ENCODE measurements at places on chromosomes 6 and 20.

GRCh38 chr6:53692172-53692571 lies 26.6 kb upstream of the KLHL31 start:
- DNase-seq: no peak

DNA sequence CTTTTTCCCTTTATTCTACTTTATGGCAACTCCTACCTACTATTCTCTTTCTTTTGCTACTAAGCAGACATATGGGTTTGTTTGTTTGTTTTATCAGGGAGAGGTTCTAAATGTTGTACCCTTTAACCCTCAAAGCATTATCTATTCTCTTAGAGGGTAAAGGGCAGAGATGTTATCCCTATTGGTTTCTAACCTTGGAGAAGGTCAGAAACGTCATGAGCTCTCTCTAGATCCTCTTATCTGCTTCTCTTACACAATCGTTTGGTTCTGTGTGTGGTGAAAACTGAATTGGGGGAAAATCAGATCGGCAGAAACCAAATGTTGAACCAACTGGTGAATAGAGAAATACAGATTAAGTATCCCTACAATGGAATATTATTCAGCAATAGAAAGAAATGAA lies 6.4 kb upstream of the MPC1 start:
- DNase-seq: no peak

DNA sequence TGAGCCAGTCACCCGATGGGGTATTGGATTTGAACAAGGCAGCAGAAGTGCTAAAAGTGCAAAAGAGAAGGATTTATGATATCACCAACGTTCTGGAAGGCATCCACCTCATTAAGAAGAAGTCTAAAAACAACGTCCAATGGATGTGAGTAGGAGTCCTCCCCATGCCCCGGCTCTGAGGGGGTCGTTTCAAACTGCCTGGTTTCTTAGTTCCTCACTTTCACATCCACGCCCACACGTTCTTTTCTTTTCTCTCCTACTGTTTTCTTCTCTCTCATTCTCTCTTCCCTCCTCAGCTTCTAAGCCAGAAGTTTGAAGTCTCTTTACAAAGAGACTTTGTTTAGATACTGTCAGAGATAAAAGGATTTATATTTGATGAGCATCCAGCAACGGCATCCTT lies 53.0 kb upstream of the CDKAL1 start:
- DNase-seq: no peak

- no peak for DNase-seq
Observed at GRCh38 chr6:56954403-56955170, at the start of gene BEND6. Gene BEND6 (plus strand): TSS chr6:56955107. CDS start chr6:56981811, 26,704 bp downstream.

DNA sequence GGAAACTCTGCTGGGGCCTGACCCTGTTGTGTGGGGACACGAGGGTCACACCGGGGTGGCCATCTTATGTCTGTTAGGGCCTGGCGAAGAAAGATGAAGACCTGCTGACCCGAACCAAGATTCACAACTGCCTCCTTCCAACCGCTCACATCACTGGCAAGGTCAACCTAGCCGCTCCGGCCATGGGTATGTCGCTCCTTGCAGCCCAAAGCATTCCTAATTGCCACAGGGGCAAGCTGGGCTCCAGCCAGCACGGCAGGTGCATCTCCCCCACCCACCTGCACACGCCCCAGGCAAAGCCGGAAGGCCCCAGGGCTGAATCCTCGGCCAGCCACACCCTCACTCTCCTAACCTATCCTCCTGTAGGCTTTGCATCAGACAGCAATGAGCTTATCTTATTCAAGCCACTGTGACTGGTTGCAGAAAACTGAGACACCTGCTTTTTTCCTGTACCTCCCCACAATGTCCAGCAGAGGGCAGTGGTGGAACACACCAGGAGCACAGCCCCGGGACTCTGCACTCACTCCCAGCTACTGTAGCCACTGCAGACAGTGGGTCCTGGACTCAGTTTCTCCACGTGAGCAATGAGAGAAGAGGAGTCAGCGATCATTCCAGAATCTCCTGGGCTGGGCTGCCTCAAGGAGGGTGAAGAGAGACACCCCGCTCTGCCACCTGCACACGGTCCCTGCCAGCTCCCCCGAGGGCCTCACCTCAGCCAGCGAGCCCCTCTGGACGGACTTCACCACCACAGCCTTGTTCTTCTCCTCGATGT lies 170.2 kb downstream of the PREX1 start:
- DNase-seq: peak; percentile 76

GRCh38 chr6:51289041-51289440 lies 470.4 kb downstream of the TFAP2B start:
- no peak for DNase-seq

- DNase-seq: no peak
Observed at GRCh38 chr6:18509871-18510643, 122.9 kb downstream of the RNF144B start.

GRCh38 chr20:57195469-57196100 lies 70.9 kb downstream of the BMP7 start:
- DNase-seq: no peak

DNA sequence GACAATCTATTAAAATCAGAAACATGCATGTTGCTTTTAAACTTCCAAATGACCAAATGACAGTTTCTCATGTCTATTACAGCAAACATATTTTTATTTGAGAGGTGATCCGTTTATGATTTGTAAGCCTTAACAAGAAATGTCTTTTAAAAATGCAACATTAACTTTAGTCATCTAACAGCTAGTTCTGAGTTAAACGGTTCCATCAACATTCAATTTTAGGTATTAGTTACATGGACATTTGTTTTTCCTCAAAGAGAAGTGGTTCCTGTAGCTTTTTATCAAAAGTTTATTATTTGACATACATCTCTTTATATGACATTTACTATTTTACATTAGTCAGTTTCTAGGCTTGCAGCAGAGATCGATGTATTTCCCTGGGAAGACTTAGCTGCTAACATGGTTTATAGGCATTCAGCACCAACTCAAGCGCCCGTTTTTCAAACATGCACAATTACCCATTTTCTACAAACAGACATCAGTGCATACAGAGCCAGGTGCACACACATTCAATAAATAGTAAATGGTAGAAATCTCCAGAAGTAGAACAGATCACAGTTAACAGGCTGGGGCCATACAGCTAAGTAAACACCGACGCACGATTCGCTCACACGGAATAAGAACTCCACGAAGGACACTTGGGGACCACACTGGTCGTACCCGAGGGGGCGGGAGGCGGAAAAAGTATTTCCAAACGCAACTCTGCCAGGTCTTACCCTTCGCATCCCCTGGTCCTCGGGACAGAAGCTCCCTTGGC lies 882 bp downstream of the CNR1 start:
- no peak for DNase-seq

GRCh38 chr20:6420336-6420735 lies 297.5 kb upstream of the FERMT1 start:
- no peak for DNase-seq
